ENCODE measurements at places on chromosomes 1 and 21.

DNA sequence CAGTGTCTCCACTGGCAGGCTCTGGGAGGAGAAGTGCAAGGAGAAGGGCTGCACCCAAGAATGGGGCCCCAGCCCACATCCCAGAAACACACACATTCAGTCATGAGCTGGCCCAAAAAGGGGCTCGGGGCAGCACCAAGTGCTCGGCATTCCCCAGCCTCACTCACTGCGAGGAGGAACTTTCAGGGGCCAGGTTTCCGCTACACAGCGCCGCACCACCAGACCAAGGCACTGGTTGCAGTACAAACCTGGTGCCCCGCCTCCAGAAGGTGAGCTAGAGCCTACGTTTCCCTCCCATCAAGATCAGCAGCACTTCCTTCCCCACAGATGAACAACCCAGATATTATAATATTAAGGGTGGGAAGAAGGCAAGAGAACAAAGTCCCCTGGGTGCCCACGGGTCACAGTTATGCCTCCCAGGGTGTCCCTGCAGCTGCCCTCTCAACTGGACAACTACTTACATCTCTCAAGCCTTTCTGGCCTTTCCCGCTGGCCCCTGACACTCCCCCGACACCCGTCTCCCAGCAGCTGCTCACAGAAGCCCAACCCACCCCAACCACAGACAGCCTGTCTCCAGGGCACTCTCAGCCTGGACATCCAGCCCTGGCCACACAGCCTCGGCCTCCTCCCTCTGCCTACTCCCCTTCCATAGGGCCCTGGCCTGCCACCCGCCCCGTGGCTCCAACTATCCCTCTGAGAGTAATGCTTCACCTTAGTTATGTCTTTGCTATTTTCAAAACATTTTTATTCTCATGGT is 3.8 kb downstream of the PBXIP1 start:
- no peak for DNase-seq

- no peak for DNase-seq
Measured at GRCh38 chr1:15706751-15707150, 22.6 kb downstream of the PLEKHM2 start.

DNA sequence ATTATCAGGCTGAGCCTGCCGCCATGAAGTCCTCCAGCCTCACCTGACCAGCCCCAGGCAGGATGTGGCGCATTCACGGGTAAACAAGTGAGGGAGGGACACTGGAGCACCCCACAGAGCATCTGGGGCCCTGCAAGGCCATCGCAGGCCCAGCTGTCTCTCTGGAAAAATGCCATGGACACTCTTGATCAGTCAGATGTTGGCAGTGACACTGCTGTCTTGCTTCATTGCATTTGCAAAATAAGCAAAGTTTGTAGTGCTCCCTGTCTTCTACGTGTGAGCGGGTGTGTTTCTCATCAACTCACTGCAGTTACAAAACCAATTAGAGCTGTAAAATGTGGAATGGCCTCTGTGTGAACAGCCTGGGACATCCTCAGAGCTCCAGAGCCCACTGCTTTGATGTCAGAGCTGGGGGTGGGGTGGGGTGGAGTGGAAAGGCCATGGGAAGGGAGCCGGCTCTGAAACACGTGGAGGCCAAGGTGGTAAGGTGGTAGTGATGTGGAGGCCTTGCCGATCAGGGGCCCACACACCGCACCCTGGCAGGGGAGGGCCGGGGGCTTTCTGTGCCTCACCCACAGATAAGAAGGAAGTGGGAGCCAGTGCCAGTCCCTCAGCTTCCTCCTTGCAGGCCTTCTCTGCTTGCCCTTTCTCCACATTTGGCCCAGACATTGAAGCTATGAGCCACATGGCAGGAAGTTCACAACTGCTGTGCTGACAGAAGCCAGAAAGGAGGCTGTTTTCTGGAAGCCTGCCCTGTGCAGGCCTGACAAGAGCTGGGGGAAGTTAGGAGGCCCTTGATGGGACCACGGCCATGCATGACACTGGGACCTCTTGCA is 254.9 kb downstream of the RHOU start:
- peak; percentile 87 for DNase-seq

- no peak for DNase-seq
Measured at GRCh38 chr1:112625696-112626095, 6.1 kb downstream of the CAPZA1 start.
